RWPE2 (cell line): ENCODE measurements at places on chromosomes 1 and 21.

- no peak for DNase-seq
These were observed 19.8 kb upstream of the DDAH1 start for GRCh38 chr1:85484716-85485115.

DNA sequence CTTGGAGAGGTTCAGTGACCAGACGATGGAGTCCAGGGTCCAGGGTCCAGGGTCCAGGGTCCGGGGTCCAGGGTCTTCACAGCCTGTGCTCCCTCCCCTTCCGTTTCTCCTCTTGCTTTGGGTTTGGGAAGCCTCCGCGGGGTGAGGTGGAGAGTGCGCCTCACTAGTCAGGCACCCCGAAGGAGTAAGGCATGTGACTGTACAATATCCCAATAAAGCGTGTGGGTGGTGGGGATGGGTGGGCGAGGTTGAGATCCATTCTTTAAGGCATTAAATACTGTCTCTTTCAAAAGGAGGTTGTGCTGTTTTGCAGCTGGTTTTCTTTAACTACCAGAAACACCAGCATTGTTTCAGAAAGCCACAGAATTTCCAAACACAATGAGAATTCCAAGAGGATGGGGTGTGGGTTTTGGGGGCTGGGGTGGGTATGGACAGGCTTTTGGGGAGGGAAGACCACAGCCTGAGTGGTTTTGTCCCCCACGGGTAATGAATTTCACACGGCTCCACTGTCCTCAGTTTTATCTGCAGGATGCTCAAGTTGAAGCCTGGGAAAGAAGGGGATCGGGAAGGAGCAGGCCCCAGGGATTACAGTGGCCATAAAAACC is 65.7 kb downstream of the KIF26B start:
- DNase-seq: no peak

DNA sequence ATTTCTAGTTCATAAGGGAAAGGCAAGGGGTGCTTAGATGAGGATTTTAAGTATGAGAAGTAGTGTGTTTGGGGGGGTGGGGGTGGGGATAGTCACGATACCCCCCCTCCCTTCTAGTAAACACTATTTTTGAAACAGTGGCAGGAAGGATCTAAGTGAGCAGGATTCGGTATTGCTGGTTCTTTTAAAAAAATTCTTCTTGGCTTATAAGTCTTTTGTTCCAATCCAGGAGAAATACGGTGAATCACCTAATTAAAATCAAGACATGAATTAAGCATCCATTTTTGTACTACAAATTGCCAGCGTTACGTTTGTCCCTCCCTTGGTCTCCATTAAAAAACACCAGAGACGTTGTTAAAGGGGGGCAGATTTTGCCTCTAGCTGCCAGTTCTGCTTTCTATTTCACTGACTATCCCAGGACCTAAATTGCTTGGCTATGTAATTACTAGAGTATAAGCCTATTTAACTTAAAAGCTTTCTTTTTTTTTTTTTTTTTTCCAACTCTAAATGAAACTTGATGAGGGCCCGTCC is 911 bp downstream of the LMO4 start:
- DNase-seq: no peak

- no peak for DNase-seq
These were observed 159.3 kb downstream of the TTLL7 start for GRCh38 chr1:83839566-83840173.

- DNase-seq: no peak
These were observed 100.6 kb downstream of the DISC1 start for GRCh38 chr1:231727171-231727570.
